NCI-H1694 (cell line): ENCODE measurements at places on chromosomes 3 and 15.

GRCh38 chr15:90872486-90873184 is 4.2 kb downstream of the FURIN start:
- DNase-seq, result no peak

GRCh38 chr15:70092464-70093027 is 5.2 kb downstream of the TLE3 start:
- DNase-seq, result no peak

GRCh38 chr3:23952646-23953045 is 7.6 kb downstream of the NR1D2 start:
- DNase-seq, result no peak

DNA sequence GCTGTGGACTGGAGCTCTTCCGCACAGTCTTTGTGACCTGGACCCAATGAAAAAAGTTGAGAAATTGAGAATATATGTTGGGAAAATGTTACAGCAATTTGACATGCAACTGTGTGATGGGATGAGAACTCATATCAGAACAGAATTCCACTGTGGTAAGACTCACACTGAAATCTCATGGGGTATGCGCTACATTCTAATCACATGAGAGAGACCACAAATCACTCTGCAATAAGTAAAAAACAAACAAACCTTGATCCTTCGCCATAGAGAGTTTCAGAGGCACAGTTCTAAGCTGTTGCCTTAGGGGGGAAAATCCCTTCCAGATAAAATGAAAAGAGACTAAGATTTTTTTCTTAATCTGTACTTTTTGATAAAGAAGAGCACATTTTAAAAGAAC is 37.3 kb downstream of the LMCD1 start:
- no peak for DNase-seq

GRCh38 chr15:73748730-73749129 is 4.4 kb downstream of the INSYN1 start:
- DNase-seq, result peak; percentile 65

DNA sequence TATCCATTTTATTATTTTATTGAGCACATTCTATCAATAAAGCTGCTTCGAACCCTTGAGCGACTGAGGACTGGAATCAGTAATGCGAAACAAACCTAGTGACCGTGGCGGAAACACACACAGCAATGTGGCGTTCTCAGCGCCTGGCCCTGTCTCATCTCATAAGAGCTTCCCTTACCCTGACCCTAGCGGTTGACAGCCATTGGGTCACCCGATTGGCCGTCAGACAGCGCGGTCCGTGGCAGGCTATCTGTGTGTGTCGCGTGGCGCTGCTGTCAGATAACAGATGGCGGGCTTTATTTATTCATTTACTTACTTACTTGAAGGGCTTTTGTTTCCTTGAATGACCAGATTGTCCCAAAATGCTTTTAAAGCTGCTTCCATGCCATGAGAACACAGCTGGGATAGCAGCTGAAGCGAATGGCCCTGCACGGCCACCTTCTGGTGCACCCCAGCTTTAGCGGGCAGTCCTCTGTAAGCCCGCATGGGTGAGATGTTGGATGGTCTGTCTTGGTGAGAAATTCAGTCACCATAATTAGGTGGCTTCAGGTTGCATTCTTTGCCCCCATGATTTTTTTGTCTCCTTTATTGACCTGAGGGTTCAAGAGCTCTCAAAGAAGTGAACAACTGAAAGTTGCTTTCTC is 215.5 kb upstream of the BHLHE40 start:
- DNase-seq, result no peak

GRCh38 chr3:118425272-118425837 is 609.3 kb downstream of the IGSF11 start:
- DNase-seq, result no peak

DNA sequence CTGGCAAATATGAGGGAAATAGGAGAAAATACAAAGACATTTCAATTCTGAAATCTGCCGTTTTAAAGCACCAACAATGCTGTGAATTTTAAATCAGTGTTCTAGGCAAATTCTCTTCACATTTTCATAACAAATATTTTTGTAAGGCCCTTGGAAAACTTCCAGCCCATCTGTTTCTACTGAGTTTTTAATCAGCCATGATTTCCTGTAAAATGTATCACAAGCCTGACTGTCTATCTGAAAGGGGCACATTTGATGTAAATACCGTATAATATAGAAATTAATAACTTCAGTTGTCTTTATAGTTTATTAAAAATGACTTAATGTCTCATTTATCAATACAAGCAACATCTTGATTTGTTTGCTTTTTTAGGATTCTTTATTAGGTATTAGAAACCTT is 454.7 kb downstream of the PYDC2 start:
- peak; percentile 50 for DNase-seq

DNA sequence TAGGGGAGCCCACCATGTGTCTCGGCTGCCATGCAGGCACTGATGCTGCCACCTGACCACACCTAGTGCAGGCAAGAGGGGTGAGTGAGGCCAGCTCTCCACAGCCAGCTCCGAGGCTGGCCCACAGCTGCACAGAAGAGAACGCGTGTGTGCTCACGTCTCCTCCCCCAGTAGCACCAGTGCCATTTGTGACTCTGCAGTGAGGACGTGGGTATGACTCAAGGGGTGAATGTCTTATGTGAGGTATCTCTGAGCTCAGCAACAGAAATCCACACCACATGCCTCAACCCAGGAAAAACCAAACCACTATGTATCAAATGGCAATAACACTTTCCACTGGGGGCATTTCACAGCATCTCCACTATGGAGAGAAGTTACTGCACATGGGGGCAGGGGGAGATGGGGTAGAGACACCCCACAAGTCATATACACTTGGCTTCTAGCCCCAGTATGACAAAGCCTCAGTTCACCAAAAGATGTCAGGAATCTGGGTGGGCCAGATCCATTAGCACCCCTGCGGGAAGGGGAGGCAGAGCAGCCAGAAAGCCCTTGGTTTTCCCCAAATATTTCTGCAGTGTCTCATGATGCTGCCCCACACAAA is 87.6 kb downstream of the LRIG1 start:
- DNase-seq, result no peak

- no peak for DNase-seq
These were observed 53.9 kb downstream of the SMAD3 start for GRCh38 chr15:67119238-67119846.

GRCh38 chr3:30989276-30990030 is 95.0 kb upstream of the GADL1 start:
- no peak for DNase-seq

DNA sequence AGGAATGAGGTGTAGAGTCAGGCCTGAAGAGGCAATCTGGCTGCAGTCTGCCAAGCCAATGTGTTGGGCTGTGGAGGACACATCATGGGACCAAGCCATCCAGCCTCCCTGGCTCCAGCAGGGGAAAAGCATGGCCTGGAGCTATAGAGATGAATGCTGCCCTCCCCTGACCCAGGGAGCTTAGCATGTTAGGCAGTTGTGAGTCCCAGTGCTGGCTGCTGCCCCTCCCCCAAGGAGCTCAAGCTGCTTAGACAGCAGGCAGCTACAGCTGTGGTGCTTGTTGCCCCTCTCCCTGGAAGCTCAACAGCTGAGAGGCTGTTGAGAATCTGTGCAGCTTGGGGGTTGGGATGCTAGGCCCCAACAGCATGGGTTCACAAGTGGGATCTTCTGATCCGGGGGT is 85.6 kb upstream of the DNAJC19 start:
- no peak for DNase-seq
